ENCODE measurements at places on chromosomes 4 and X.

DNA sequence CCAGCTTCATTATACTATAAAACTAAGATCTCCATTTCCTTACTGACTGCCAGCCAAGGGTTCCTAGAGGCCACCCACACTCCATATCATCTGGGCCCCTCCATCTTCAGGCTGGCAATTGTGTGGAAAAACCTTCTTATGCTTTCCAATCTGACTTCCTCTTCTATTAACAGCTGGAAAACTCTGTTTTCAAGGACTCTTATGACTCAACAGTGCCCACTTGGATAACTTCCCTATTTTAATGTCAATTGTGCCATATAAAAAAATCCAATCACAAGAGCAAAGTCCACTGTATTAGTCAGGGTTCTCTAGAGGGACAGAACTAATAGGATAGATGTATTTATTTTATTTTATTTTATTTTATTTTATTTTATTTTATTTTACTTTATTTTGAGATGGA lies 41.0 kb upstream of the CPEB2 start:
- DNase-seq, result no peak

GRCh38 chrX:51614353-51615012 lies 4.2 kb downstream of the CENPVL3 start:
- no peak for DNase-seq

DNA sequence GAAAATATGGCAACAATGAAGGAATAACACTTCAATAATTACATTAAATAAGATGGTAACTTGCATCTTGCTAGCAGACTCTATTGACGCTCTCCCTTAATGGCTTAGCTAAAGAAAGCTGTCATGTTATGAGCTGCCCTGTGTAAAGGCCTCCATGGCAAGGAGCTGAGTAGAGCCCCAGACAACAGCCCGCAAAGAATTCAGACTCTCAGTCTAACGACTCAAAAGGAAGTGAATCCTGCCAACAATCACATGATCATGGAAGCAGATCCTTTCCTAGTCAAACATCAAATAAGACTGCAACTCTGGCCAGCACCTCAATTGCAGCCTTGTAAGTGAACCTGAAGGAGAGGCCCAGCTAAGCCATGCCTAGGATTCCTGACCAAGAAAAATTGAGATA lies 157.6 kb downstream of the MAB21L2 start:
- no peak for DNase-seq

DNA sequence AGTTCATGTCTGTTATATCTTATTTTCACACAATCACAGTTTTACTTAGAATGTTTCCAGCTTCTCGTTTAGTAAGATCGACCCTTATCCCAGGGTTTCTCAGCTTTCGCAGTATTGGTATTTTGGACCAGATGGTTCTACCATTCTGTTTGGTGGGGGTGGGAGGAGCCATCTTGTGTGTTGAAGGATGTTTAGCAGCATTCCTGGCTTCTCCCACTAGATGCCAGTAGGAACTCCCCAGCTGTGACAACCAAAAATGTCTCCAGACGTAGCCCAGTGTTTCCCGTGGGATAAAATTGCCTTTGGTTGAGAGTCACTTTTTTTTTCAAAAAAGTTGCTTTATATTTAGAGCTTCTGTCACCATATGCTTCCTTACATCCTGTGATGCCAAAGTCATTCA lies 90.9 kb upstream of the TLR2 start:
- DNase-seq, result no peak

GRCh38 chrX:72041871-72042851 lies 89.6 kb downstream of the RTL5 start:
- no peak for DNase-seq

DNA sequence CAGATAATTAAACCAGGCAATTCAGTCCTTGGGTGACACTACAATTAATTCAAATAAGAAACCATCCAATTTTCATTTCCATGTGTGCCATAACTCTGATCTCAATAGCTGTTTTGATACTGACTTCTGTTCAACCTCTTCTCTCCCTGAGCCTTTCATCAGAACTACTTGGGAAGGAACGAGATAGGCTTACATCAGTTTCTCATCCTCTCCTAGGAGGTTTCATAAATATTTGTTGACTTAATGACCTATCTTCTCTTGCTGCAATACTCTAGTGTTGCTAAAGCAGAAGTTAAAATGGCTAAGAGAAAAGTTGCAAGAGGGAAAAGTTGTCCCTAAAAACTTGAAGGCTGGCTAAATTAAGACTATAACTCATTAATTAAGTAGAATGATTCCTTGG lies 41.8 kb downstream of the PRKG2 start:
- no peak for DNase-seq

DNA sequence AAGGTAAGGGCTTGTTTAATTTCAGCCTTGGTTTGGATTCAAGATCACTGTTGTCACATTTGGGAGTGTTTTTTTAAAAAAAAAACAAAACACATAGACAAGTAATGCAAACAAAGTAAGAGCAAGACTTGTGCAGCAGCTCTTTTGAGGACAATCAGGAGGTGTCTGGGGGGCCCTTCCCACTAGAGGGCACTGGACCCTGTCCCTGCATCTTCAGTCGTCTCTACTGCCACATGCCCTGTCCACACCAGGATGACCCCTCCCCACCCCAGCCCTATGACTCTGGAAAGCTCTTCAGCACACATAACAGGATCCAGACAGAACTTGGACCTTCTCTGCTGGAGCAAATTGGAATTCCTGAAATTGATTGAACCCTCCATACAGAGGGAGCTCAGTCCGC lies 71.0 kb downstream of the USP46 start:
- DNase-seq, result no peak

GRCh38 chr4:5893004-5893580 lies at the start of gene CRMP1:
Gene CRMP1, minus strand, starts transcription at chr4:5893086. Its CDS starts 117 bp downstream, at chr4:5892969.
- DNase-seq, result no peak

Measured in activated CD8-positive, alpha-beta memory T cell treated with anti-CD3 and anti-CD28 coated beads for 4 hours (primary cell).